ENCODE measurements at places on chromosomes 1 and 21. TPM values are rescaled to one million over a fixed set of nuclear protein-coding genes. Genes with fewer than 3 reads are reported as not detected.
A peak's percentile ranks its signal among the peaks of the same experiment; 100 is the strongest.

- no peak overlapping the region for H3K27ac ChIP-seq
- H3K4me3 ChIP-seq: no peak overlapping the region
- H3K27me3 ChIP-seq: no peaks in the 10 kb centered on the region
- H3K4me1 ChIP-seq: peaks cover 33% of the 10 kb centered on the region
- H3K36me3 ChIP-seq: no peaks in the 10 kb centered on the region
- no peak for DNase-seq
Observed at GRCh38 chr1:19771350-19771749, 28.4 kb downstream of the TMCO4 start.

DNA sequence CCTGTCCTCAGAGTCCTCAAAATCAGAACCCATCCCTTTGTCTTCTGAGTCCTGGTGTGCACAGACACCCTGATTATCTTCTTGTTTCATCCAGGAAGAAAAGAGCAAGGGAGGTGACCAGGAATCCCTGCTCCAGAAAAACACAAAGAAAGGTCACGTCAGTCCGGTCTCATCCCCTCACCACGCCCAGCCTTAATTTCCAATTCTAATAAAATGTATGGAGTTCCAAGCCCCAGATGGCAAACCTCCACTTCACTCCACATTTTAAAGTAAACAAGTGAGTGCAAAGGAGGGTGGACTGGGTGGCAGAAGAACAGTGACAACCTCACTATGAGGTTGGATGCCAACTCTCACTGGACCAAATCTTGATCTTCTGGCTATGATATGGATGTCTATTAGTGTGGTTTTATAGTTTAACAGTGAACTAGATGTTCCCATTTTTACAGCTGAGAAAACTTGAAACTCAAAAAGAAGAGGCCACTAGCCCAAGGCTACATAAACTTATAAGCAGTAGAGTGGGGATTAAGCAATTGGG is 22.0 kb downstream of the ZNF697 start:
- no peak for DNase-seq
- no peaks in the 10 kb centered on the region for H3K36me3 ChIP-seq

GRCh38 chr1:184322253-184322652 is 64.6 kb upstream of the C1orf21 start:
- DNase-seq: no peak
- peaks cover 6% of the 10 kb centered on the region for H3K4me1 ChIP-seq
- no peaks in the 10 kb centered on the region for H3K27me3 ChIP-seq
- H3K27ac ChIP-seq: no peak overlapping the region
- no peak overlapping the region for H3K4me3 ChIP-seq

DNA sequence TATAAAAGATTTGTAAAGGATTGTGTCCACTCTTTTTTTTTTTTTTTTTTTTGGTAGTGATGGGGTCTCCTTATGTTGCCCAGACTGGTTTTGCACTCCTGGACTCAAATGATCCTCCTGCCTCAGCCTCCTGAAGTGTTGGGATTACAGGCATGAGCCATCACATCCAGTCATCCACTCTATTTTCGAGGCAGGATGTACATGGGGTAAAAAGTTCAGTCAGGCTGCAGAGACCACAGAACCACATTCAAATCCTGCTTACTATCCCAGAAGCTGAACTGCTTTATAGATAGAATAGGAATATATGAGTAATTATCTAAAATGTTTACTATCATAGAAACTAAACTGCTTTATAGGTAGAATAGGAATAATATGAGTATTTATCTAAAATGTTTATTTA is 26.0 kb upstream of the KCNK2 start:
- no peak overlapping the region for H3K27ac ChIP-seq
- peaks cover 26% of the 10 kb centered on the region for H3K27me3 ChIP-seq
- no peak for DNase-seq
- H3K4me3 ChIP-seq: no peak overlapping the region
- no peaks in the 10 kb centered on the region for H3K4me1 ChIP-seq

- no peak overlapping the region for H3K27ac ChIP-seq
- no peaks in the 10 kb centered on the region for H3K4me1 ChIP-seq
- no peaks in the 10 kb centered on the region for H3K36me3 ChIP-seq
- peaks cover 12% of the 10 kb centered on the region for H3K27me3 ChIP-seq
- DNase-seq: no peak
Observed at GRCh38 chr21:38476385-38476784, 21.9 kb downstream of the ERG start.

DNA sequence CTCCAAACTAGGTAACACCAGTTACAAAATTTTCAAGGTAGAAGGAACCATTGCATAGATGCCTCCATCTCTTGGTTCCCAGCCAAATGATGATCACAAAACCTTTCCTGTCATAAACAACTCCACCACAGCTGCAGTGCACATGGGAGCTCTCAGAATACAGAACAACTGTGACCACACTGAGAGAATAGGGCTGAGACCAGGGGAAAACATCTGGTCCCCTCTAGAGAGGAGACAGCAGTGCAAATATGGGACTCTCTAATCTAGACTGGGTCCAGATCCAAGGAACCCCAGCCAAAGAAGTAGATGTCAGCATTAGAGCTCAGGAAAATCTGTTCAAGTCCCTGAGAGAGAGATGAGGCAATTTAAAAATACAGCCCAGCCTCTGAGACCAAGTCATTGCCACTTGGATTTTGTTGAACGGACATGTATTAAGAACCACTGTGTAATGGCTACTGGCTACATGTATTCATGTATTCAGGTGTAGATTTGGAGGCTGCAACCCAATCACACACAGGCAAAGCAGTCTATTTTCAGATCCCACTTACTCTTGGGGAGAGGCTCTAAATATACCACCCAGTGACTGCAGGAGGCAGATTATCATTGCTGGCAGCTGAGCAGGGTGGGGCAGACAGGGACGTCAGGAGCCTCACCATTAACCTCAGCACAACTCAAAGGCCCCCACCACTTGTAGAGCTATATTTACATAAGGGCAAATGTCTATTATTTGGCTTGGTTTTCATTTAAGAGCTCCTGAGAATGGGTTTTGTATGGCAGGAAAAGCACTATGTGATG is 7.6 kb upstream of the RXRG start:
- H3K27ac ChIP-seq: no peak overlapping the region
- H3K4me3 ChIP-seq: no peak overlapping the region
- H3K4me1 ChIP-seq: no peaks in the 10 kb centered on the region
- DNase-seq: no peak
- H3K36me3 ChIP-seq: no peaks in the 10 kb centered on the region

DNA sequence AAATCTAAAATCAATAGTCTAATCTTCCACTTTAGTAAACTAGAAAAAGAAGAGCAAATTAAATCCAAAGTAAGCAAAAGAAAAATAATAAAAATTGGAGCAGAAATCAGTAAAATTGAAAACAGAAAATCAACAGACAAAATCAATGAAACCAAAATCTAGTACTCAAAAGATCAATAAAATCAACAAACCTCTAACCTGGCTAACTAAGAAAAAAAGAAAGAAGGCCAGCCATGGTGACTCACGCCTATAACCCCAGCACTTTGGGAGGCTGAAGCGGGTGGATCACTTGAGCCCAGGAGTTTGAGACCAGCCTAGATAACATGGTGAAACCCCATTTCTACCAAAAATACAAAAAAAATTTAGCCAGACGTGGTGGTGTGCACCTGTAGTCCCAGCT is 22.8 kb downstream of the PDIK1L start:
- H3K36me3 ChIP-seq: no peaks in the 10 kb centered on the region
- no peaks in the 10 kb centered on the region for H3K4me1 ChIP-seq
- no peak overlapping the region for H3K27ac ChIP-seq
- DNase-seq: no peak
- no peaks in the 10 kb centered on the region for H3K27me3 ChIP-seq

GRCh38 chr1:170881268-170882265 is 53.8 kb upstream of the MROH9 start:
- no peak overlapping the region for H3K4me3 ChIP-seq
- no peak overlapping the region for H3K27ac ChIP-seq
- no peaks in the 10 kb centered on the region for H3K4me1 ChIP-seq
- peak; percentile 48 for DNase-seq

DNA sequence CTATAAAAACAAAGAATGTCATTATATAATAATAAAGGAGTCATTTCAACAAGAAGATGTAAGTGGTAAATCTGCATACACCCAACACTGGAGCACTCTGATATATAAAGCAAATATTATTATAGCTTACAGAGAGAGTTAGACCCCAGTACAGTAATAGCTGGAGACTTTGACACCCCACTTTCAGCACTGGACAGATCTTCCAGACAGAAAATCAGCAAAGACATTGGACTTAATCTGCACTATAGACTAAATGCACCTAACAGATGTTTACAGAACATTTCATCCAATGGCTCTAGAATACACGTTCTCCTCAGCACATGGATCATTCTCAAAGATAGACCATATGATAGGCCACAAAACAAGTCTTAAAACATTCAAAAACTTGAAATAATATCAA is 20.0 kb upstream of the KCNH1 start:
- no peaks in the 10 kb centered on the region for H3K36me3 ChIP-seq
- no peak overlapping the region for H3K4me3 ChIP-seq
- H3K27me3 ChIP-seq: no peaks in the 10 kb centered on the region
- H3K4me1 ChIP-seq: no peaks in the 10 kb centered on the region
- no peak for DNase-seq

DNA sequence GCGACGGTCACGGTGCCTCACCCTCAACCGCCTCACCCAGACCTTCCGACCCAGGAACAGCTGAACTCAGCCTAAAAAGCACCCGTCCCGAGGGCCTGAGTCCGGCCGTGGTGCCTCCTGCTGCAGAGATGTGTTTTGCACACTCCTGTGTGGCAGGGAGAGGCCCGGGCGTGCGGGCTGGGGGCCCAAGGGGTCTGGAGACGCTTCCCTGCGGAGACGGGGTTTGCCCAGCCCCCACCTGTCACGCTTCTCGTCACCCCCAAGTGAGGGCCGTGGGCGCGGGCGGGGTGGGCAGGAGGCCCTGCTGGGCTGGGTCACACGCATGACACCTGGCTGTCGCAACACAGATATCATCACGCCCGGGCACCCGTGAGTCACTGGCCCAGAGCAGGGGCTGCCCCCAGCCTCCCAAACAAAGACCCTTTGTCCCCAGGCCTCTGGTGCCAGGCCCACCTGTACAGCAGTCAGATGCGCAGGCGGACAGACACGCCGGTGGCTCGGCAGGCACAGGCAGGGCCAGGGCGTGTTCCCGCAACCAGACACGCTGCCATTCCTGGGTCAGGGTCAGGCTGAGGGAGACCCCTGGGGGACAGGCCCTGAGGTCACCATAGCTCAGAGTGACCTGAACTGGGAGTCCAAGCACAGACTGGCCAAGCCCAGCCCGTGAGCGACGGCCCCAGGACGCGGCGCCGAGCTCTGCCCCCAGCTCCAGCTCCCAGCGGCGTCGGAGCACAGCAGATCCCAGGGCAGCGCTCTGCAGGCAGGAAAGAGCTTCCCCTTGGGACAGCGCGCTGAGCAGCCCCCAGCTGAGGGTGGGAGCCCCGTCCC is 6.1 kb downstream of the B3GALT6 start:
- H3K4me1 ChIP-seq: peaks cover 10% of the 10 kb centered on the region
- H3K27me3 ChIP-seq: no peaks in the 10 kb centered on the region
- no peak overlapping the region for H3K27ac ChIP-seq
- no peak for DNase-seq

GRCh38 chr1:231918239-231919015 is 291.8 kb downstream of the DISC1 start:
- H3K27ac ChIP-seq: no peak overlapping the region
- H3K36me3 ChIP-seq: no peaks in the 10 kb centered on the region

GRCh38 chr1:153506386-153506785 is 29.4 kb downstream of the S100A6 start:
- H3K4me1 ChIP-seq: no peaks in the 10 kb centered on the region
- H3K27ac ChIP-seq: no peak overlapping the region
- DNase-seq: no peak

DNA sequence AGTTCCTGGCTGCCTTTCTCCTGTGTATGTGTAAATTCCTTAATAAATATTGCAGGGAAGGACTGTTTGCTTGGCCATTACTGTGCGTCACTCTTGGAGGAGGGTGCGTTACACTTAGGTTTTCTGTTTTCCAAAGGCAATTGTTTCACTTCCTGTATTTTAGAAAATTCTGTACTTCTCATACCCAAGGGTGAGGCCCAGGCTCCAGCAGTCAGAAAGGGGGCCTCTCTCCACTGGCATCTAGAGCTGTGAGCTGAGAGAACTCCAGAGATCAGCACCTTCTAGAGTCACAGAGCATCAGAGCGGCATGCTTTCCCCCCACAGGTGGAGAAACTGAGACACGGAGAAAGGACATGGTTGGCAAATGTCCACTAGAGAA is 27.0 kb upstream of the ZFP69B start:
- peak overlapping the region; percentile 28 for H3K27ac ChIP-seq
- DNase-seq: no peak
- H3K27me3 ChIP-seq: no peaks in the 10 kb centered on the region
- H3K4me1 ChIP-seq: peaks cover 4% of the 10 kb centered on the region
- no peak overlapping the region for H3K4me3 ChIP-seq

- H3K4me3 ChIP-seq: no peak overlapping the region
- DNase-seq: no peak
- H3K27me3 ChIP-seq: no peaks in the 10 kb centered on the region
- no peak overlapping the region for H3K27ac ChIP-seq
Observed at GRCh38 chr1:4207183-4207582, 307.1 kb upstream of the C1orf174 start.

DNA sequence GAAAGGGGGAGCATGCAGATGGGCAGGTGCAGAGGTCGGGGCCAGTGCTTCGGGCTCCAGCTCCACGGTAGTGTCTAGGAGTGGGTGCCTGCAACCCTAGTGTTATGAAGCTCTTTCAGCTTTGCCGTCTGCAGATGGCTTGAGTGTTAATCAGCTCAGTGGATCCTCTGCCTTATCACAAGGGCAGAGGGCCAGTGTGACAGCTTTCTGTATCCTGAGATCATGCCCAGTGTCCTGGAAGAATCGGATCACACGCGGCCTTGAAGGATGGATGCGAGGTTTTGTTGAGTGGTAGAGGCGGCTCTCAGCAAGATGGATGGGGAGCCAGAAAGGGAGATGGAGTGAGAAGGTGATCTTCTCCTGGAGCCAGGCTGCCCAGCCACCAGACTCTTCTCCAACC is 25.5 kb upstream of the C1orf146 start:
- no peaks in the 10 kb centered on the region for H3K4me1 ChIP-seq
- H3K4me3 ChIP-seq: no peak overlapping the region
- no peaks in the 10 kb centered on the region for H3K36me3 ChIP-seq
- no peak overlapping the region for H3K27ac ChIP-seq
- DNase-seq: no peak

- H3K27ac ChIP-seq: no peak overlapping the region
- no peaks in the 10 kb centered on the region for H3K27me3 ChIP-seq
- DNase-seq: no peak
- H3K4me1 ChIP-seq: no peaks in the 10 kb centered on the region
- H3K4me3 ChIP-seq: no peak overlapping the region
Observed at GRCh38 chr1:156525856-156526489, 25.4 kb upstream of the MEF2D start.

The SH3D21 gene
- 2.9 TPM for total RNA-seq

The KRTAP19-6 gene
- total RNA-seq: not detected

The BOLA1 gene
- 15.7 TPM for total RNA-seq

Data from A673 (cell line).